Peyer's patch (tissue), 4 donors: ENCODE measurements at places on chromosomes 2 and 18.
A peak's percentile ranks its signal among the peaks of the same experiment; 100 is the strongest.

DNA sequence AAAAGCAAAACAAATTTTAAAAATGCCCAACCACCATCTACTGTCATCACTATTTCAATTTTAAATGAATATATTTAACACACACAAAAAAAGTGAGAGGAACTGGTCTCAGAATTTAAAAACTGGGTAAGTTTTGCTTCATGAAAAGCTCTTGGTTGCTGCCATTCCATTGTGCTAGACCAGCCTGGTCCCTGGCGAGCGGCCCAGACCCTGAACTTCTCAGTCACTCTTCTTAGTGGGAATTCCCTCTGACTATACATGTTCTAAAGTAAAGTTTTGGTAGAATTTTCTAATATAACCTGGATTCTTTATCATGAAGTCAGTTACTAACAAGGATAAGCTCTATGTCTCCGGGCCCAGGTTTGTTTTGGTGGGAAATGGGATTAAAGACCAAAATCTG lies 34.8 kb upstream of the TMEM177 start:
- H3K4me1 ChIP-seq, result no peaks in the 10 kb centered on the region
- no peak overlapping the region for H3K4me3 ChIP-seq
- H3K36me3 ChIP-seq, result no peaks in the 10 kb centered on the region
- no peak overlapping the region for H3K27ac ChIP-seq
- no peak for DNase-seq

- no peak for DNase-seq
- H3K4me3 ChIP-seq, result no peak overlapping the region
- no peaks in the 10 kb centered on the region for H3K36me3 ChIP-seq
- H3K4me1 ChIP-seq, result no peaks in the 10 kb centered on the region
- H3K27ac ChIP-seq, result no peak overlapping the region
- no peaks in the 10 kb centered on the region for H3K27me3 ChIP-seq
These were observed 169.3 kb downstream of the PMAIP1 start for GRCh38 chr18:60069145-60069544.

DNA sequence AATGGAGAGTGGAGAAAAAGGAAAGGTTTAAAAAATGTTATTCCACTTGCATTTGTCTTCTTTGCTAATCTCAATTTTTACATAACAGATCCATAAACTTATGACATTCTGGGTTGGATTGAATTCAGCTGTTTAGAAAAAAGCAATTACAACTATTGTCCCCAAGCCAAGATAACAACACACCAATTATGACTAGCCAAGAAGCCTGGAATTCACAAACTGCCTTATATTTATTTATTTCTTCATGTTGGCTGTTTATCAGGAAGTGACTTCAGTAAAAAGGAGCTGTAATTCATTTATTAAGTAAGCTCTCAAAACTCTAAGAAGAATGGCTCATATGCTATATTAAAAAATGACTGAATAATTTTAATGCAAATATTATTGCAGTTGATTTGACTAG lies 137.4 kb downstream of the CALCRL start:
- no peak overlapping the region for H3K4me3 ChIP-seq
- no peaks in the 10 kb centered on the region for H3K36me3 ChIP-seq
- no peaks in the 10 kb centered on the region for H3K4me1 ChIP-seq
- DNase-seq, result no peak
- no peak overlapping the region for H3K27ac ChIP-seq
- H3K27me3 ChIP-seq, result no peaks in the 10 kb centered on the region

DNA sequence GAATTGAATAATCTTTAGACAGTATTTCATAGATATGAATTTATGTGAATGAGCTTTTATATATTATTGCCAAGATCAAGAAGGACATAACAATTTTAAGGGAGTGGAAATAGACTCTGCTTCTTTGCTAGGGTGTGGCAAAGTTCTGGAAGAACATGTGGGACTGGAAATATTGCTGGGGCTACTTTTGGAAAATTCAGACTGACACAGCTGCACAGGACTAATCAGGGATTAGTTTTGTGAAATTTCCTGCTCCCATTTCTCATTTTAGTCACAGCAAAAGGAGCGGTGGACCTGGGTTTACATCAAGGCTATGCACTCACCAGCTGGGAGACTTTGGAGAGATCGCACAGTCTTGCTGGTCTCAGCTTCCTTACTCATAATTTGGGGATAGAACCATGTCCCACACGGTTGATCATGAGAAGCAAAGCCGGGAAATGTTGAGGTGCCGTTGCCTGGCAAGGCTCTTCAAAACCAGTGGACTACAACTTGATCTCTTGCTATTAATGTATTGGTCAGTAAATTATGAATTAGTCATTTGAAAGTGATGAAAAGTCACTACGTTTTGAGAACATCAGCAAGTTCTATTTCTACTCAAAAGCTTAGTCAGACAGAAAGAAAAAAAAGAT lies 42.4 kb downstream of the IL1RL2 start:
- peaks cover 12% of the 10 kb centered on the region for H3K4me1 ChIP-seq
- H3K27ac ChIP-seq, result no peak overlapping the region
- no peak overlapping the region for H3K4me3 ChIP-seq

GRCh38 chr2:199452260-199452990 lies 5.3 kb downstream of the SATB2 start:
- no peak overlapping the region for H3K27ac ChIP-seq
- DNase-seq, result no peak
- no peaks in the 10 kb centered on the region for H3K4me1 ChIP-seq
- H3K27me3 ChIP-seq, result peaks cover 12% of the 10 kb centered on the region
- no peaks in the 10 kb centered on the region for H3K36me3 ChIP-seq

DNA sequence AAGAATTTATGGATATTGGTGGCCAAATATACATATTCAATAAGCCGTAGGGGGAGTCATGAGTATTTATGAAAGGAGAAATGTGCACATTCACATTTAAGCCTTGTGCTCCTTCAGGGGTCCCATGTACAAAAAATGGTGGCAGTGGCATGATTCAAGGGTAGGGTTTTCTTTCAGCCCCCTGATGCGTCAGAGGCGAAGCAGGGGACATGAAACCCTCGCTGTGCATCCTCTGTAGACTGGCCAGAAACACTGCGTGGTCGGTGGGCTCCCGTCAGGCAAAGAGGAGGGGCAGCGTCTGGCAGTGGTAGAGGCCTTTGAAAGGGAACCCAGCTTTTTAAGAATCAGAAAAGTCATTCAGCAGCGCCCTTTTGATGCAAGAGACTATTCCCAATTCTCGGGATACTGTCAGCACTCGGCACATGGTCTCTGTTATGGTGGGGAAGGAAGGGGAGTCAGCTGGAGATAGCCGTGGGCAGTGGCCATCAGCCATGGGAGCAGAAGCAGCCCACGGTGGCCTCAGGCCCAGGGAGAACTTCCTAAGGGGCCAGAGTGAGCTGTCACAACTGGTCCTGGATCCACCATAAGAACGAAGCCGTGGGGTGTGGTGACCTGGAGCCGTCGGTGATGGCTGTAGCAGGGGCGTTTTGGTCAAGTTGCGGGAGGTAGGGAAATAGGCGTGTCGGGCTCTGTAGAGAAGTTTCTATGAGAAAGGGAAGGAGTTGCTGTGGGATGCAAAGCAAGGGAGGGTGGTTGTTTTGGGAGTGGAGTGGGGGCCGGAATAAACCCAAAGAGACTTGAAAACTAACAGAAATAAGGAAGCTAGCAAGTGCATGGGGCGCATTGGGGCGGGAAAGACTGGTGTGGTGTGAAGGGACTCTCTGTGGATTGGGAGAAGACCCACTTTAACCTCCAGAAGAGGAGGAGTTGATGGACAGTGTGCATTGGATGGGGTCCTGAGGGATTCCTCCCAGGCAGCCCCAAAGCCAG lies 95.6 kb downstream of the SH3BP4 start:
- H3K27me3 ChIP-seq, result no peaks in the 10 kb centered on the region
- H3K4me3 ChIP-seq, result no peak overlapping the region
- peak; percentile 29 for DNase-seq
- no peaks in the 10 kb centered on the region for H3K36me3 ChIP-seq

- no peaks in the 10 kb centered on the region for H3K36me3 ChIP-seq
- H3K4me3 ChIP-seq, result peak overlapping the region; percentile 60
- peak overlapping the region; percentile 55 for H3K27ac ChIP-seq
- H3K4me1 ChIP-seq, result peaks cover 21% of the 10 kb centered on the region
- H3K27me3 ChIP-seq, result peaks cover 21% of the 10 kb centered on the region
These were observed 9.4 kb upstream of the CRYBA2 start for GRCh38 chr2:219002395-219003266.

DNA sequence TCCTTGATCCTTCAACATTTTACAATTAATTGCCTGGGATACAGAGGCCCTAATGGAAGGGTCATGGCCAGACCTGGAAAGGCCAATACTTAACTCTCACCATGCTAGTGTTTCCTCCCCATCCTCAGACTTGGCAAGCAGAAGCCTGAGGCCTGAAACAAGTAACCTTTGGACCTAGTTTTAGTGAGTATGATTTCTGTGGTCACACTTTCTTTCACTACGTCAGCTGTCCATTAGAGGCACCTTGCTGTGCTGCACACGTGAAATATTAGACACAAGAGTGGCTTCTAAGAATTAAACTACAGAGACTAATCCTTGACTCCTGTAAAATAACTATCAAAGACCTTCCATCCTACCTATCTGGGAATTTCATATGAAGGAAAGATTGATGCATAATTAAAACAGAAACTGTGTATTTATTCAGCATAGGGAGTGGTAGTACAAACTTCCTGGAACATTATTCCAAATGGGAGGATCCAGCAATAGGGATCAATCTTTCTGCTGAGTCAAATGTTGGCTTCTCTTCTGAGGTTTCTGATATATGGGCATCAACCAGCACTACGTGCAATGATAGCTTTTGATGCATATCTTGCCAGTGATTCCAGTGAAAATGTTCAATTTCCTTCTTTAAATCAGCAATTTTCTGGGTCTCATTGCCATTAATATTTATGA lies 249.7 kb downstream of the IKZF2 start:
- no peak overlapping the region for H3K4me3 ChIP-seq
- H3K27ac ChIP-seq, result no peak overlapping the region
- H3K4me1 ChIP-seq, result no peaks in the 10 kb centered on the region

GRCh38 chr2:102256276-102256675 lies 55.1 kb upstream of the IL1RL1 start:
- H3K27me3 ChIP-seq, result no peaks in the 10 kb centered on the region
- no peaks in the 10 kb centered on the region for H3K36me3 ChIP-seq
- H3K4me3 ChIP-seq, result no peak overlapping the region
- no peaks in the 10 kb centered on the region for H3K4me1 ChIP-seq

DNA sequence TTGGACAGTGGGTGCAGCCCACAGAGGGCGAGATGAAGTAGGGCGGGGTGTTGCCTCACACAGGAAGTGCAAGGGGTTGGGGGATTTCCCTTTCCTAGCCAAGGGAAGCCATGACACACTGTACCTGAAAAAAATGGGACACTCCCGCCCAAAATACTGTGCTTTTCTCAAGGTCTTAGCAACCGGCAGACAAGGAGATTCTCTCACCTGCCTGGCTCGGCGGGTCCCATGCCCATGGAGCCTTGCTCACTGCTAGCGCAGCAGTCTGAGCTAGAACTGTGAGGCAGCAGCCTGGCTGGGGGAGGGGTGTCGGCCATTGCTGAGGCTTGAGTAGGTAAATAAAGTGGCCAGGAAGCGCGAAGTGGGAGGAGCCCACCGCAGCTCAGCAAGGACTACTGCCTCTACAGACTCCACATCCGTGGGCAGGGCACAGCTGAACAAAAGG lies 244.7 kb downstream of the NBAS start:
- H3K27me3 ChIP-seq, result no peaks in the 10 kb centered on the region
- peak; percentile 38 for DNase-seq
- H3K4me1 ChIP-seq, result no peaks in the 10 kb centered on the region
- no peak overlapping the region for H3K4me3 ChIP-seq
- H3K27ac ChIP-seq, result no peak overlapping the region

GRCh38 chr18:26510337-26510736 lies 38.0 kb downstream of the KCTD1 start:
- H3K27me3 ChIP-seq, result no peaks in the 10 kb centered on the region
- no peak overlapping the region for H3K4me3 ChIP-seq
- H3K27ac ChIP-seq, result no peak overlapping the region
- H3K36me3 ChIP-seq, result no peaks in the 10 kb centered on the region

DNA sequence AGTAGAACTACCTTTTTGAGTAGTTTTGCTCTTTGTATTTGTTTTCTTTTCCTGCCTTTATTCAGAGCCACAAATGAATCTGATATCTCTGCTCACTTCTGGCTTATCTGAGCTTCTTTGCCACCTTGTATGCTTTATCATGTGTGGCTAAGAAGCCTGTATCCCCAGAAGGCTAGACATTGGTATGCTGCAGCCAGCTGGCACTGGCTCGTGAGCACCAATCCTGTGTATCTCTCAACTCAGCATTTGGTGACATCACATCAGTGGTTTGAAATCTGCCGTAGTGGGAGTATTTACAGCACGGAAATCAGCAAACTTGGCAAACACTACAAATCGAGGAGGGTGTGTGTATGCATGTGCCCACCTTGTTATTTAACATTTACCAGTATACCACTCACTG lies 183.7 kb upstream of the LHCGR start:
- no peaks in the 10 kb centered on the region for H3K4me1 ChIP-seq
- H3K27ac ChIP-seq, result no peak overlapping the region
- DNase-seq, result no peak
- no peak overlapping the region for H3K4me3 ChIP-seq
- H3K27me3 ChIP-seq, result no peaks in the 10 kb centered on the region

GRCh38 chr2:61535449-61535848 lies 2.7 kb downstream of the XPO1 start:
- no peaks in the 10 kb centered on the region for H3K27me3 ChIP-seq
- DNase-seq, result no peak
- H3K27ac ChIP-seq, result peak overlapping the region; percentile 98
- no peak overlapping the region for H3K4me3 ChIP-seq
- no peaks in the 10 kb centered on the region for H3K36me3 ChIP-seq

DNA sequence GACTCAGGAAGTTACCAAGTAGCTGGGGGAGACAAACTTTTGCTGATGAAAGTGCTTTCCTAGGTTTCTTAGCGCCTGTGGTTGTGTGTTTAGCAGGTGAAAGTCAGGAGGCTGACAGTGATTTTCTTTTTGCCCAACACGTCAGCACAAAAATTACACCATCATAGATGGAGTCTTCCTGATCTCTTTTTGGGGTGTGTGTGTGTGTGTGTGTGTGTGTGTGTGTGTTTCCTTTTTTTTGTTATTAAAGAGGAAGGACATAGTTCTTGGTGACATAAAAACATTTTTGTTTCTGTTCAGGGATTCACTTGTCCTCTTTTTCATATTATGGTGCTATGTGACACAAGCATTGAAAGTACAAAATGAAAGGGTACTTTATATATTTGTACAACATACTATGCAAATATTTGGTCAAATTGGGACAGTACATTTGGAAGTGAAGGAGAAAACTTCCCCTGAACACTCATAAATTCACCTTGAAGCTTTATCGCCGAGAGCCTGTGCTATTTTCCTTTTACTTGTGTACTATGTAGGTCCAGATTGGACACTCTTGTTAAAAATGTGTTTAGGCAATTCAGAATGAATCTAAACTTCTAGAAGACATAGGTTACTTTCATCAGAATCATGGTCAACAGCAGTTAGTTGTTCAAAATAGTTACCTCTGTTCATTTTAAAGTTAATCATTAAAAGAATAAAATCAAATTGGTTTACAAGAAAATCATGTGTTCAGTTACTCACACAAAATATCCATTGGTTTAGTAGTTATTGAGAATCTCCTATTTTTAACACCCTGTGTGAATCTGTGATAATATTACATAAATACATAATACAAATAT lies 491.9 kb downstream of the IRS1 start:
- no peak overlapping the region for H3K27ac ChIP-seq
- no peak for DNase-seq
- no peaks in the 10 kb centered on the region for H3K4me1 ChIP-seq
- no peaks in the 10 kb centered on the region for H3K27me3 ChIP-seq
